ENCODE measurements at places on chromosomes 4 and X.

DNA sequence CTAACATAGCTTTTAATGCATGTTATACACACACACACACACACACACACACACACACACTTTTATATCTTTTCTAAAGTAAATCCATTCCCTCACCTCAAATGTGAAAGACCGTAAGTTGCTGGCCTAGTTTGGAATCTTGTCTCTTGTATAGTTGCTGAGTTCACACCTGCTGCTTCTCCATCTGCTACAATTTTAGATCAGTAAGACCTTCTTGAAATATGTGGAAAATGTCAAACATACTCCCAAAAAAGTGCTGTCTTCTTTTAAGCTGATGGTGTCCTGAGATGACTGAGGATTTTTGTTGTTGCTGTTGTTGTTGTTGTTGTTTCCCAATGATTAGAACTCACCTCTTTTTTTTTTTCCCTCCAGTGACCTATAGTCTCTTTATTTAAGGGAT is 121.3 kb downstream of the SNCA start:
- DNase-seq = no peak

DNA sequence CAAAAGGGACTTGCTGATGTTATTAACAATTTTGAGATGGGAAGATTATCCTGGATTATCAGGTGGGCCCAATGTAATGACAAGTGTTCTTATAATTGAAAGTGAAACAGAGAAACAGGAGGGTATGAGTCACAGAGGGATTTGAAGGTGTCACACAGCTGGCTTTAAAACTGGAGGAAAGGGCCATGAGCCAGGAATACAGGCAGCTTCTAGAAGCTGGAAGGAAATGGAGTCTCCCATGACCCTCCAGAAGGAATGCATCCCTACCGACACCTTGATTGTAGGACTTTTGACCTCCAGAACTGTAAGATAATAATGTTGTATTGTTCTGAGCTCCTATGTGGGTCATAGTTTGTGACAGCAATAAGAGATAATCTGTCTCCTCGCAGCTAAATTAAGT is 98.0 kb upstream of the STIM2 start:
- no peak for DNase-seq

- no peak for DNase-seq
Measured at GRCh38 chr4:182881914-182882313, 35.3 kb downstream of the DCTD start.

GRCh38 chr4:114423582-114423981 is 175.0 kb upstream of the UGT8 start:
- DNase-seq = no peak

GRCh38 chrX:30702736-30703135 is 49.5 kb downstream of the GK start:
- DNase-seq = no peak

DNA sequence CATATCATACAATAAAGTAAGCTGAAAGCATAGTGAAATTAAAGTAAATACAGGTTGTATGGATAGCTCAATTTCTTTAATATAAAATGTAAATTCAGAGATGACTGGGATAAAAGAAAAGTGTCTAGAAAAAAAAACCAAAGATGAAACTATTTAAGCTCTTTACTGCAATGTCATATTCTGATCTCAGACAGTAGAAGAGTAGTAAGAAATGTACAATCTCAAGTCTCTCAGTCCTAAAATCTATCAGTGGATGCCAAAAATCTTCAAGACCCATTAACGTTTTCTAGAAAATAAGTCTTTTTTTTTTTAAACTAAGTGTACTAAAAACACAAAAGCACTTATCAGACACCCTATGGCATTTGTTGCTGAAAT is 13.8 kb downstream of the MGARP start:
- DNase-seq = no peak

- DNase-seq = no peak
Measured at GRCh38 chr4:168854350-168854921, 155.6 kb downstream of the CBR4 start.

- peak; percentile 66 for DNase-seq
Measured at GRCh38 chrX:153875391-153876111, 10.4 kb downstream of the L1CAM start.

GRCh38 chr4:42282081-42282901 is 115.0 kb upstream of the SHISA3 start:
- peak; percentile 43 for DNase-seq

DNA sequence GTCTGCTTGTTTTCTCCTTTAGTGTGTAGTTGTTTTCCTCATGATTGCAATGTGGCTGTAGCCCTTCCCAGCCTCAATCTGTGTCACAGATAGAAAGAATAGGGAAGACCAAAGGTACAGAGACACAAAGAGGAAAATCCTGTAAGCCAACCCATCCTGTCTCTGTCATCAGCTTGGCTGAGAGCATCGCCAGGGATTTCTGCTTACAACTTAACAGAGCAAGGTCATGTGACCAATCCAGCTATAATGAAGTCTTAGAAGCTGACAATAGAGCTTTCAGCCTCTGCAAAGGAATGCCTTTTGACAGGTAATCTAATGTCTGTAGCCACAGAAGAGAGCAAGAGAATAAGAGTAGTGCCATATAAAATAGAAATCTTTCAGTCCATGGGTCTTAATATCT is 1598.0 kb upstream of the AGA start:
- DNase-seq = no peak

All from CD4-positive, alpha-beta T cell treated with Interleukin-12 subunit alpha and Interleukin-12 subunit beta, for 1 hour (primary cell).